Vagina (tissue), 2 donors: ENCODE measurements at places on chromosomes 2 and 18.

- H3K36me3 ChIP-seq, result peaks cover 8% of the 10 kb centered on the region
- no peak for DNase-seq
- H3K4me1 ChIP-seq, result no peaks in the 10 kb centered on the region
- H3K27ac ChIP-seq, result no peak overlapping the region
- no peak overlapping the region for H3K4me3 ChIP-seq
Observed at GRCh38 chr2:26395394-26395793, 6.3 kb upstream of the DRC1 start.

- H3K36me3 ChIP-seq, result no peaks in the 10 kb centered on the region
- H3K27ac ChIP-seq, result no peak overlapping the region
- no peaks in the 10 kb centered on the region for H3K4me1 ChIP-seq
- no peak for DNase-seq
Observed at GRCh38 chr2:171615069-171615468, 72.2 kb upstream of the DYNC1I2 start.

DNA sequence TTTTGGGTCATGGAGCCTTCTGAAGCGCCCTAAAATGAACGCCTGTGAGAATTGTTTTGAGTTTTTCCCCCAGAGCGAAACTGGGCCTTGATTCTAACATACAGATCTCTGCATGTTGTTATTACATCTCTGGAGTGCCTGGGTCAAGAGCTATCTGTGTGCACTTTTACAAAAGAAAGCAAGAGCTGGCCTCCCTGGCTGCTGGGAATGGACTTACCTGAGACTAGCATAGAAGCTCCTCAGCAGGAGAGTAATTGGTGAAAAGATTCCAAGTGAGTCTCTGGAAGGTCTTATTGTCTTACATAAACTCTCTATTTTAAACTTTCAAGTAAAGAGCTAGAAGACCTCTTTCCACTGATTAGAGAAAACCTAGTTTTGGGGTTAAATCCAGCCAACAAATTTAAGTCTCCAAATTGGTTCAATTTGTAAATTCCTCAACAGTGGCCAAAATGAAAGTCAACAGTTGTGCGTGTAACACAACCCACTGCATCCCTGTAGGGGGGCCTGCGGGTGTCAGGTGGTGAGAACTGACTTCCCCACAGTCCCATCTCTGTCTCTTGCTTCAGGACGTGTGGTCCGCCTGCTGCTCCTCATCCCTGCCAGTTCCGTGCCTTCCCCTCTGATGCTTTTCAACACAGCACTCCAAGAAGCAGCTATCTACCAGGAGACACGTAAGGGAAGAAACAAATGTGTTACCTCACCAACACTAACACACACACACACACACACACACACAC lies 206.1 kb downstream of the SH3BP4 start:
- H3K36me3 ChIP-seq, result no peaks in the 10 kb centered on the region
- H3K4me3 ChIP-seq, result no peak overlapping the region
- H3K27ac ChIP-seq, result no peak overlapping the region
- H3K4me1 ChIP-seq, result no peaks in the 10 kb centered on the region
- no peak for DNase-seq

GRCh38 chr2:240253583-240254145 lies 113.2 kb upstream of the OTOS start:
- no peaks in the 10 kb centered on the region for H3K27me3 ChIP-seq
- H3K4me1 ChIP-seq, result peaks cover 37% of the 10 kb centered on the region
- H3K36me3 ChIP-seq, result no peaks in the 10 kb centered on the region
- H3K4me3 ChIP-seq, result no peak overlapping the region
- DNase-seq, result no peak

GRCh38 chr2:65640793-65641103 lies 208.3 kb upstream of the SPRED2 start:
- H3K27me3 ChIP-seq, result no peaks in the 10 kb centered on the region
- peak; percentile 13 for DNase-seq
- no peak overlapping the region for H3K4me3 ChIP-seq
- H3K36me3 ChIP-seq, result no peaks in the 10 kb centered on the region
- no peaks in the 10 kb centered on the region for H3K4me1 ChIP-seq

GRCh38 chr2:55923091-55923981 lies at the start of gene EFEMP1:
Gene EFEMP1, minus strand, starts transcription at chr2:55923782. Its CDS starts 1,342 bp downstream, at chr2:55922440.
- H3K4me1 ChIP-seq, result peaks cover 34% of the 10 kb centered on the region
- H3K27ac ChIP-seq, result peak within 1 kb of the TSS; percentile 83
- H3K36me3 ChIP-seq, result no peaks in the 10 kb centered on the region
- peak within 1 kb of the TSS; percentile 70 for H3K4me3 ChIP-seq
- no peak for DNase-seq
- no peaks in the 10 kb centered on the region for H3K27me3 ChIP-seq

DNA sequence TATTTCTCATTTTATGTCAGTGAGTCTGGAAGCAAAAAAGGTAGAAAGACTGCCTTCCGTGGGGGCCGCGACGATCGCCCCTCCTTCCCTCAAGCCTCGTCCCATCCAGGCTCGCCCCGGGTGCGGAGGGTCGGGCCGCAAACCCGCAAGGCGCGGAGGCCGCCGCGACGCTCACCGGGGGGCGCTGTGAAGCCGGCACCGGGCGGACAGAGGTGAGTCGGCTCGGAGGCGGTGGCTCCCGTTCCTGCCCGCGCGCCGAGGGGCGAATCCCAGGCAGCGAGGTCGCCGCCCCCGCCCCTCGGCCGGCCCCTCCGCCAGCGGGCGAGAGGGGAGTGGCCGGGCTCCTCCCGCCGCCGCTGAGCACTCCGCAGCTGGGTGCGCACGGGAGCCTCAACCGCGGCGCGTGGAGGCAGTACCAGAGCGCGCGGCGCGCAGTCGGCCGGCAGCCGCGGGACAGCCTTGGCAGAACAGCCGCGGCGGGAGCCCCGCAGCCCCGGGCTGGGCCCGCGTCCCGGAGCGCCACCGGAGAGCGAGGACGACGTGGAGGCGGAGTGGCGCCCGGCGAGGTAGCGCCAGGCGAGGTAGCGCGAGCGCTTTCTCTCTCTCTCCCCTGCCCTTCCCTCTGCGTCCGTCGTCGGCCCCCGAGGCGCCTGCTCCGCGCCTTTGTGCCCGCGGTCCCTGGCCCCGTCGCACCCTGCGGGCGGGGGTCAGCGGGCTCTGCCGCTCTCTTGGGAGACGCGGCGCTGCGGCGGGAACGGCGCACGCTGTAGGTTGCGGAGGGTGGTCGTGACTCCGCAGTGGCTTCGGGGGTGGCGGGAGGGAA lies at the start of gene MYO1B:
Gene MYO1B, plus strand, starts transcription at position 359 of the 823 bp plus-strand sequence. CDS start 31,492 bp downstream, outside the sequence.
- H3K27ac ChIP-seq, result peak within 1 kb of the TSS; percentile 75
- H3K4me1 ChIP-seq, result peaks cover 40% of the 10 kb centered on the region
- H3K4me3 ChIP-seq, result peak within 1 kb of the TSS; percentile 88
- no peak for DNase-seq

DNA sequence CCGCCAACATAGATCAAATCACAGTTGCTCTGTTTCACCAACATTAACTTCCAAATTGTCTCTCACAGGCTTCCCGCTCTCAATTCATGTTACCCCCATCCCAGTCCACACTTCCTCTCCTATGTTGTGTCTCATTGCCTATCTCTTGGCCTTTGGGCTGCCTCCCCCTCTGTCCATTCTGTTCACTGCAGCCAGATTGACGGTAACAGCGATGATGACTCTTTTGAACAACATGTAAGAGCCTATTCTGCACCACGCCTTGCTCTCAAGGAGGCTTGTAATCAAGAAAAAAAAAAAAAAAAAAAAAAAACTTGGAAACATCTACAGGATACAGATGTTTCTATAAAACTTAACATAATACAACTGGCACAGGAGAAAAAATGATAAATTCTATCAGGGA lies 77.3 kb upstream of the RMDN2 start:
- peak; percentile 40 for DNase-seq
- H3K4me3 ChIP-seq, result no peak overlapping the region
- no peaks in the 10 kb centered on the region for H3K36me3 ChIP-seq

DNA sequence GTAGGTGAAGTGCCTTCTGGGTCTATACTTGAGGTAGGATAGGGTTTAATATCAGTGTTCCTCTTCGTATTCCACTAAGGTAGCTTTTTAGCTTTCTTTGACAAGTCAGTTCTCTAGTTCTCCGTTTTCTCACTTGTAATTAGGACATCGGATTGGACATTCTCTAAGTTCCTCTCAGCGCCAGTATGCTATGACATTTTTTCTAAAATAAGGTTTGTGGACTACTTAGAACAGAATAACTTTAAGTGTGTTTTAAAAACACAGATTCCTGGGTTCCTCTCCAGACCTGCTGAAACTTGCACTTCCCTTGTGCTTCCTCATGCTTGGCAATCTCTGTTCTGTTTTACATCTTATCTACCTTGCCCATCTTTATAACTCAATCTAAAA lies 69.3 kb upstream of the YWHAQ start:
- H3K27ac ChIP-seq, result no peak overlapping the region
- no peak for DNase-seq
- H3K4me3 ChIP-seq, result no peak overlapping the region
- H3K4me1 ChIP-seq, result peaks cover 12% of the 10 kb centered on the region
- H3K36me3 ChIP-seq, result no peaks in the 10 kb centered on the region

DNA sequence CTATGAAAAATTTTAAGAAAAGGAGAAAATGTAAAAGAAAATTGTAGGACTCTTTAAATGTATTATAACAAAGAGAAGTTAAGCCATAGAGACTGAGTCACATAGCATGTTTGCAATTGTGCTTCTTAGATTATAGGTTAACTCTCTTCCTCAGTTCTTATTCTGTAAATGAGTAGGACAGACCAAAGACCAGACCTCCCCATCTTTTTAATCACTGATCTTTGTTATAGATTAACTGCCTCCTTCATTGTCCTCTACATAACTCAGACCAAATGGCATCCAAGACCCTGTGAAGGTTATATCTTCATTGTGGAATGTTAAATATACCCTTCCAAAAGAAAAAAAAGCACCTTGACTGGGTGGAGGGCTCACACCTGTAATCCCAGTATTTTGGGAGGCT lies 316.9 kb upstream of the LRRTM4 start:
- DNase-seq, result no peak
- no peaks in the 10 kb centered on the region for H3K27me3 ChIP-seq
- no peak overlapping the region for H3K27ac ChIP-seq
- no peak overlapping the region for H3K4me3 ChIP-seq

DNA sequence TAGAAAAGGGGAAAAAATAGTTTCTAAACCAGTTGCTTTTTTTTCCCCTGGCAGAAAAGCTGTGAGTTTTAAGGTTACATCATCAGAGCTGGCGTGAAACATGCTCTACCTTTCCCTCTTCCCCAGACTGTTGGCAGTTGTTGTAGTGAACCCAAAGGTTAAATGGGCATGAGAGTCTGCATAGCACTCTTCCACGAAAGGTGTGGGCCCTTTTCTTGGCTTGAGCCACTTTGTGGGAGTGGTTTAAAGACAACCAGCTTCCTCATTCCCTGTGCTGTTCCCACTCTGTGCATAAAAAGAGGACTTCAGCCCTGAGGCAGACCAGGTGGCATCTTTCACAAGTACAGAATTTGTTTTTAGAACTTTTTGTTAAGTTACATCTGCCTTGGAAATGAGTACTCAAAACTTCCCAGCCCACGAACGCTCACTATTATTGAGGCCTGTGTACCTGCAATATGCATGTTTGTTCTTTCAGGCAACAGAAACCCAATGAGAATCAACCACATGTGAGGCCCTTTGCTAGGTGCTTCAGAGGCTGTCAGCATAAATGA lies 243.8 kb downstream of the BABAM2 start:
- peak overlapping the region; percentile 79 for H3K27ac ChIP-seq
- H3K36me3 ChIP-seq, result no peaks in the 10 kb centered on the region
- no peak for DNase-seq
- H3K4me3 ChIP-seq, result no peak overlapping the region
- no peaks in the 10 kb centered on the region for H3K27me3 ChIP-seq
- peaks cover 61% of the 10 kb centered on the region for H3K4me1 ChIP-seq

DNA sequence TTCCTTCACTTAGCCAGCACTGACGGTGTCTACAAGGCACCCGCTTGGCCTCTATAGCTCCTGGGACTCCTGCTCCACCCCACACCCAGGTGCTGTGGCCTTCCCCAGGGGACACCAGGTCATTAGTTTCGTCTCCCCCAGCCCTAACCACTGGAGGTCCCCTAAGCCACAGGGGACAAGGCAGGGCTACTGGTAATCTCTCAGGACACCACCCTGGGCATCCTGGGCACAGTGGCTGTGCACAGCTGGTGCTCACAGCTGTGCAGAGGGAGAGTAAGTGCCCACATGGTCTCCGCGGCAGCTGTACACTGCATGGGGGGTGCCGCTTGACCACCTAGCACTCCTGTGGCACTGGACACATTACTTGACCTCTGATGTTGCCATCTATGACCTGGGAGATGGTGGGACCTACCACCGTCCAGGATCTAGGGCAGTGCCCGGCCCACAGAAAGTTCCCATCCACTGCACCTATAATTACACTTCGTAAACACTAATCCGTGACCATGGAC lies 134.0 kb downstream of the HDAC4 start:
- no peaks in the 10 kb centered on the region for H3K36me3 ChIP-seq
- H3K4me3 ChIP-seq, result peak overlapping the region; percentile 8
- H3K27me3 ChIP-seq, result no peaks in the 10 kb centered on the region
- H3K4me1 ChIP-seq, result peaks cover 63% of the 10 kb centered on the region

- no peak for DNase-seq
- no peaks in the 10 kb centered on the region for H3K36me3 ChIP-seq
- no peaks in the 10 kb centered on the region for H3K4me1 ChIP-seq
- H3K27me3 ChIP-seq, result no peaks in the 10 kb centered on the region
Observed at GRCh38 chr18:5317186-5317585, 21.7 kb upstream of the ZBTB14 start.
